Left renal cortex interstitium (tissue), 4 donors: ENCODE measurements at places on chromosomes 2 and 18. TPM values are rescaled to one million over a fixed set of nuclear protein-coding genes. Genes with fewer than 3 reads are reported as not detected.

- no peak for DNase-seq
Observed at GRCh38 chr18:51712821-51713220, 515.3 kb upstream of the MEX3C start.

GRCh38 chr2:61924895-61925663 is 19.6 kb downstream of the COMMD1 start:
- DNase-seq = no peak

DNA sequence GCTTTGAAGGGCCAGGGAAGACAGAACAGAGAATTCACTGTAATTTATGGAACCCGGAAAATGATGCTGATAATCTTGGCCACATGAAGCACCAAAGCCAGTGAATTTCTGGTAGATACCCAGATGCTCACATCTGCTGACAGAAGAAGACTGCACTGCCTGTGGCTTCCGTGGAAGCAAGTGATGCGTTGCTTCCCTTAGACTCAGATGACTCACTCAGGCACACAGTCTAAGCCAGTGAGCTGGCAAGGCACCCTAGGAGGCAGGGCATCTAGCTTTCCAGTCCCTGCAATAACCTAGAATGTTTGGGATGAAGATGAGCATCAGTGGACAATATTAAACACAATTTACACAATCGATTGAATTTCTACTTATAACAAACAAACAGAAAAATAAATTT is 284.7 kb downstream of the CMPK2 start:
- no peak for DNase-seq

DNA sequence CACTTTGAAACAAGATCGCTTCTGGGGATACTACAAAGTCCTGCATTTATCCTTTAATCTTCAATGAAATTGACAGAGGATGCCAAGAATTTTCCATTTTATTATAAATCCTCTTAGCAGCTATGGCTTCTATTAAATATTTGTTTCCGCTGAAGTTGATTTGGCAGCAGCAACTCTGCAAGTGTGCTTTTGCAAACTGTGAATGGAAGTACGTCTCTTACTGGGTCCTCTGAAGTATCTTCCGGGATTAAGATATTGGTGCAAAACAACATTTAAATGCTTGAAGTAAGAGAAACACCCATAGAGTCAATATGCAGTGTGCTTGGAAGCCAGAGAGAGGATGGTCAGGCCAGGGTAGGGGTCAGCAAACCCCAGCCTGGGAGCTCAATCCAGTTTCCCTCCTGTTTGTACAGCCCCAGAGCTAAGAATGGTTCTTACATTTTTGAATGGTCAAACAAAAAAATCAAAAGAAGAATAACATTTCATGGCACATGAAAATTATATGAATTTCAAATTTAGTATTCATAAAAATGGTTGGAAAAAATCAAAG is 13.6 kb downstream of the CCDC68 start:
- no peak for DNase-seq

DNA sequence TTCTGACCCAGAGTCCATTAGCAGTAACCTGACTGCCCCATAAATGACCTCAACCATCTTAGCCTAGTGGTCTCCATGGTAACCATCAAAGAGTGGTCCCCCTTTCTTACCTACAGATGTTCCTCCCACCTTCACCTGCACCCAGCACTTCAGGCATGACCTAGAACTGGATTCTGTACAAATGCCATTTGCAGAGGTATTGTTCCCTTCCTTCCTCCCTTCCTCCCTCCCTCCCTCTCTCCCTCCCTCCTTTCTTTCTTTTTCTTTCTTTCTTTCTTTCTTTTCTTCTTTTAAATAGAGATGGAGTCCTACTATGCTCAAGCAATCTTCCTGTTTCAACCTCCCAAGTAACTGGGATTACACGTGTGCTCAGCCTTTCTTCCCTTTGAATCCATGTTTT is 114.6 kb upstream of the SLC1A4 start:
- DNase-seq = no peak

- DNase-seq = no peak
Observed at GRCh38 chr2:3432693-3433338, 53.3 kb downstream of the TRAPPC12 start.

IL36B gene
- polyA plus RNA-seq = not detected
